ENCODE measurements at places on chromosomes 3 and 15.

DNA sequence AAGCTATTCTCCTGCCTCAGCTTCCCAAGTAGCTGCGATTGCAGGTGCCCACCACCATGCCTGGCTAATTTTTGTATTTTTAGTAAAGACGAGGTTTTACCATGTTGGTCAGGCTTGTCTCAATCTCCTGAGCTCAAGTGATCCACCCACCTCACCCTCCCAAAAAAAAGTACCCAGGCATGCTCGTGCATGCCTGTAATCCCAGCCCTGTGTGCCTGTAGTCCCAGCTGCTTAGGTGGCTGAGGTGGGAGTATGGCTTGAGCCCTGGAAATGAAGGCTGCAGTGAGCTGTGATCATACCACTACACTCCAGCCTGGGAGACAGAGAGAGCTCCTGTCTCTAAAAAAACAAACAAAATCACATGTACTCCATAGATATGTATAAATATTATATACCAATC, 176.5 kb downstream of the SOX2 start:
- DNase-seq = no peak

DNA sequence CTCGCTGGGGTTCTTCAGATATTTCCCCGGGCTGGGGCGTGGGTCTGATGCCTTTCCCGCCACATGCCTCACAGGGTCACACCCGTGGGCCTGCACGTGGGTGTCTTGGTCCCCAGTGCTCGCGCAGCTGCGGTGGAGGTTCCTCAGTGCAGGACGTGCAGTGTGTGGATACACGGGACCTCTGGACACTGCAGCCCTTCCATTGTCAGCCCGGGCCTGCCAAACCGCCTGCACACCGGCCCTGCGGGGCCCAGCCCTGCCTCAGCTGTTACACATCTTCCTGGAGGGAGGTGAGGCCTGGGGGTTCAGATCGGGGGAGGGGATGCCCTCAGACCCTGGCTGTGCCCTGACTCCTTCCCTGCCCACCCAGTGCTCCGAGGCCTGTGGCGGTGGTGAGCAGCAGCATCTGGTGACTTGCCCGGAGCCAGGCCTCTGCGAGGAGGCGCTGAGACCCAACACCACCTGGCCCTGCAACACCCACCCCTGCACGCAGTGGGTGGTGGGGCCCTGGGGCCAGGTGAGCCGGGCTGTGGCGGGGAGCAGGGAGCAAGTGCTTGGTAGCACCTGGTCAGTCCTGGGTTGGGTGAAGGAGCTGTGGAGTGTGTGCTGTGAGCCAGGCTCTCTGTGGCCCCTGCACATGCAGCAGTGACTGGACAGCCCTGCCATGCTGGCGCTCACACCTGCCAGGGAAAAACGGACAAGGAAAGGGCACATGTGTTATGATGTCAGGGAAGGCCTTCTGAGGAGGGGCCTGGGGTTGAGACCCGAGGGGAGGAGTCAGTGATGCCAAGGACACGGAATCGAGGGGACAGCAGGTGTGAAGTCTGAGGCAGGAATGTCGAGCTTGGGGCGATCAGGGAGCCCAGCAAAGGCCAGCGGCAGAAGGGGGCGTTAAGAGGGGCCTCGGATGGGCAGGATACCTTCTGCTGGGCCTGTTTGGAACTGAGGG, 88.9 kb downstream of the TBC1D2B start:
- no peak for DNase-seq

GRCh38 chr15:76108021-76108723, 48.4 kb downstream of the TMEM266 start:
- no peak for DNase-seq

GRCh38 chr3:195101927-195102608, 168.9 kb downstream of the XXYLT1 start:
- DNase-seq = no peak

DNA sequence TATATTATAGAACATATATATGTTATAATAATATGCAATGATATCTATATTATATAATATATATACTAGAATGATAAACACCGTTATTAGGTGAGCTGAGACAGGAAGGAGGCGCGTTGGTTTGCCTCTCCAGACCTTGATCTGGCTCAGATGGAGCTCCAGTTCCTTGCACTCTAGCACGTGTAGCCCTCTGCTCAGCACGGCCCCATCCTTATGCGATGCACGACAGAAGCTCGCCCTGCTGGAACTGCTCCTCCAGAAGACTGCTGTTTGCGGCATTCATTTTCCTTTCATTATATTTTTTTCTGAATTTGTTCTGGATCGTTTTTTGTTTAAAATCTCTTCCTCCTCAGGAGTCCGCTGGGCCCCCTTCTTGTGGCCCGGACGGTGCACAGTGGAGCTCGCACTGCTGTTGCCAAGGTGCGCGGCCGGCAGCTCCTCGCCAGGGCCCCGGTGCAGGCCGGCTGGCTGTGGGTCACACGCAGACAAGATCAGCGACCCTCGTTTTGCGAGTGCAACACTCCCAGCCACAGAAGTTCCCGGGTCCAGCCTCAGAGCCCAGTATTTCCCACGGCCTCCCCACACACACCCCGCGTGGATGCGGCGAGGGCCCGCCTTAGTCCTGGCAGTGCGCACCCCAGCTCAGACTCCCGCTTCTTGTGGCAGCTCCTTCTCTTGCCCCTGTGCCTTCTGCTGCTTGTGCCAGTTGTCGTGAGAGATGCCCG, 112.2 kb downstream of the CHL1 start:
- no peak for DNase-seq

DNA sequence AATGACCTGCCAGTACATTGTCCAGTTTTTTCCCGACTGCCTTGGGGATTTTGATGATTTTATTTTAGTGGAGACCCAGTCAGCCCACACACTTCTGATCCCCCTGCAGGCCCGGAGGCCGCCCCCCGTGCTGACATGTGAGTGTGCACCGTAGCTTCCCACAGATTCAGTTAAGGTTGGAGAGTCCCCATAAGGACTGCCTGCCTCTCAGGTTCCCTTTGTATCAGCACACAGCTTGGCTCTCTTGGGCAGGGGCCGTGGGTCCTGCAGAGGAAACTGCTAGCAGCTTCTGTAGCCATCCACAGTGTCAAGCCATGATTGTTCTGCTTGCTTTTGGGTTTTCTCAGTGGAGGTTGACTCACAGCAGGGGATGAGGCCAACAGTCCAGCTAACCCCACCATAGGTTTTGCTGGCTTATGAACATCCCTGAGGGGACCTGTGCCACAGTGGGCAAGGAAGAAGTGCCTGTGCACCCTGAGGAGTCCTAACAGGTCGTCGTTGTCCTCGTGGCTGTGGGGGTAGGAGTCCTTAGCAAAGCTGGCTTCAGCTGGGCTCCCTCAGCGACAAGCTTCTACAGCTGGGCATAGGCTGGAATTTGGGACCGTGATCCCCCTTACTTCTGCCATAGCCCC, 46.4 kb downstream of the DLEC1 start:
- no peak for DNase-seq

DNA sequence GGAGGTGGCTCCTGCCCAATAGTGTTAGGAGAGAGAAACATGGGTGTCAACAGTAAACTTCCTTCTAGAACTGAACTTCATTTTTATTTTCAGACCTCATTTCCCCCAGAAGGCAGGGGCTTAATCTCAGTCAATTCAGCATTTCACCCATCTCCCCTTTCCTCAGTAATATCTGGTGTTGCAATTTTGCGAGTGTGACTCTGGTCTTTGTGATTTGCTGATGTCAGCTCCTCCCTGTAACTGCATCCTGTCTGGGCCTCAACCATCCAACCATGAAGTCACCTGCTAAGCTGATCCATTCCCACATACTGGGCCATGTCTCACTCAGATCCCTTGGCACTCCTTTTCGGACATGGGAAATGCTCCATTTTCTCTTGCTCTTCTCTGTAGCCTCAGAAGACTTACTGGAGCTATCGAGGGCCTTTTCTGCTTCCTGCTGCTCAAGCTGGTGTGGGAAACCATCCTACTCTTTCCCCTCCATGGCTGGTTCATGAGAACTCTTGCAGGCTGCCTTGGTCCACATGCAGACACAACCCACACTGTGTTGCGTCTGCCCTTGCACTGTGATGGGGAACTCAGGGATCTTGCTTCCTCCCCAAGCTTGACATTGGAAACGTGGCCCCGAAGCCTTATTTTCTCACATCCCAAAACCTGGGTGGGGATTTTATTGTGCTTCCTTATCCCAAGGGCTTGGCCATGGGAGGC, 24.6 kb downstream of the CCR4 start:
- DNase-seq = no peak

DNA sequence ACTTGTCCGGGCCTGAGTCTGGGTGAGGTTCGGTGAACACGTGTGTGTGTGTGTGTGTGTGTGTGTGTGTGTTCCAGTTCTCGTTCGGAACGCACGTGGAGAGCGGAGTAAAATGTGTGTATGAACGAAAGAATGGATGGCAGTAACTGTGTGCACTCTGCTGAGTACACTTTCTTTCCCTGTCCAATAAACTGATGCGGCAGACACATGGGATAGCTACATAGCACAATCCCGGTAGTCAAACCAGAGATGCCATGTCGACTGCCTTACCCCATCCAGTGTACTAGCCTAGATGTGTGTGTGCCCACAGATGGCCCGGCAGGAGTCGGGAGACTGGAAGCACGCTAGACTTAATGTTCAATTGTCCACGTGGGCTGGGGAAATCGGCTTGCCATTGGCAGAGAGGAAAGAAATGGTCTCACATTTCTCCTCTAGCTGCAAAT, 507 bp upstream of the GOLIM4 start:
- peak; percentile 75 for DNase-seq

DNA sequence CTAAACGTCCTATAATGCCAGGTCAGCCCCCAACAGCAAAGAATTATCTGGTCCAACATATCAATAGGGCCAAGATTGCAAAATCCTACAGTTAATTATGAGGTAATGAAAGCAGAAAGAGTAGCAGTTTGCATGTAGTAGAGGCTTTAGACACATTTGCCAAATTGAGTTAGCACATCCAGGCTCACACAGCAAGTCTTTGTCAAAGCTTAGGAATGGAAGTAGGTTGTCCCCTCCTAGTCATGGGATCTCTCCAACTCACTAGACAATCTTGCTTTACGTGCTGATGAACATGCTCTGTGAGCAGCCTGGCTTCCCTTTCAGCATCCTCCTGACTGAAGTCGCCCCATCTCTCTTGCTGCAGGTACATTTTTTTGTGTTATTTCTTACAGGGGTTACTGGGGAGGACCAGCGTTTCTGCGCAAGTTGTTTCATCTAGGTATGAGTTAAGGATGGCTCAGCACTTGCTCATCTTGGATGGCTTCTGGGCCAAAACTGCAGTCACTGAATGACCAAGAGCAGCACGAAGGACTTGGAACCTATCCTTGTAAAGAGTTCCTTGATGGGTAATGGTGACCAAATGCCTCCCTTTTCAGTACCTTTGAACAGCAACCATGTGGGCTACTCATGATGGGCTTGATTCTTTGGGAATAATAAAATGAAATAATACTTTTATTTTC, 55.9 kb downstream of the SQOR start:
- no peak for DNase-seq

GRCh38 chr3:45582430-45582829, 12.1 kb upstream of the LIMD1 start:
- no peak for DNase-seq

GRCh38 chr3:60133269-60134162, 1083.7 kb upstream of the CFAP20DC start:
- no peak for DNase-seq

DNA sequence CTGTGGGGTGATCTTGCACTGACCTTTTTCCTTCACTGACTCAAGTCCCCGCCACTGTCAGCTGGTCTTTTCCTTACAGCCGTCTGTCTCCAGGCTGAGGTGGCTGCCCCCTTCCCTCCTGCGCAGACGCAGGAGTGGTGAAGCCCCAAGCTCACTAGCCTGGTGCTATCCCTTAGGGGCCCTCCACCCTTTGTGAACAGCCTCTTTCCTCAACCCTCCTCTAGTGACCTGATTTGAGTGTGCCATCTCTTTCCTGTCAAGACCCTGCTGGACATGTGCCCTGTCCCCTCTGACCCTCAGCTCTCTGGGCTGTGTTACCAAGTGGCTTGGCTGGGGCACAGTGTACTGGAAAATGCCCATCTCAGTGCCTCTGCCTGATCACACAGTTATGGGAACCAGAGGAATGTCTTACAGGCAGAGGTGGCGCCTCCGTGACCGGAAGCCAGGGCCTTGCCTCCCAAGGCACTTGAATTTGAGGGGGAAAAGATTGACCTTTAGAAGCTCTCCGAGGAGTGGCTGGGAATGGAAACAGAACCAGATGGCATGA, 8.7 kb downstream of the KBTBD13 start:
- DNase-seq = no peak

GRCh38 chr3:177312491-177312890, 115.2 kb upstream of the TBL1XR1 start:
- no peak for DNase-seq

- DNase-seq = no peak
Observed at GRCh38 chr3:129615751-129616281, 9.3 kb upstream of the PLXND1 start.

DNA sequence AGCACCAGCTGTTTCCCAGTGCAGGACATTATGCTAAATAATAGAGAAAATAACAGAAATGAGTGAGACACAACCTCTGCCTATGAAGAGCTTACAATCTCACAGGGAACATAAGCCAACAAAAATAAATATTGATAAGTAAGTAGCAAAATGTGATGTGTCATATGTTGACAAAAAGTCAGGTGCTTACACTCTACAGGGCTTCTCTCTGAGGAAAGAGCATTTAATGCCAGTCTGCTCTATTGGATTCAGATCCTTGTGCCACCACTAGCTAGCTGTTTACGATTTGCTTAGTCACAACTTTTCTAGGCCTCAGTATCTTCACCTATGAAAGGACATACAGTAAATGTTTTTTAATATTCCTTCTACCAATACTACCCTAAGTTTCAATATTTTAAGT, 500.9 kb upstream of the NAALADL2 start:
- DNase-seq = no peak

GRCh38 chr15:62087671-62088352, 21.0 kb downstream of the C2CD4A start:
- no peak for DNase-seq

DNA sequence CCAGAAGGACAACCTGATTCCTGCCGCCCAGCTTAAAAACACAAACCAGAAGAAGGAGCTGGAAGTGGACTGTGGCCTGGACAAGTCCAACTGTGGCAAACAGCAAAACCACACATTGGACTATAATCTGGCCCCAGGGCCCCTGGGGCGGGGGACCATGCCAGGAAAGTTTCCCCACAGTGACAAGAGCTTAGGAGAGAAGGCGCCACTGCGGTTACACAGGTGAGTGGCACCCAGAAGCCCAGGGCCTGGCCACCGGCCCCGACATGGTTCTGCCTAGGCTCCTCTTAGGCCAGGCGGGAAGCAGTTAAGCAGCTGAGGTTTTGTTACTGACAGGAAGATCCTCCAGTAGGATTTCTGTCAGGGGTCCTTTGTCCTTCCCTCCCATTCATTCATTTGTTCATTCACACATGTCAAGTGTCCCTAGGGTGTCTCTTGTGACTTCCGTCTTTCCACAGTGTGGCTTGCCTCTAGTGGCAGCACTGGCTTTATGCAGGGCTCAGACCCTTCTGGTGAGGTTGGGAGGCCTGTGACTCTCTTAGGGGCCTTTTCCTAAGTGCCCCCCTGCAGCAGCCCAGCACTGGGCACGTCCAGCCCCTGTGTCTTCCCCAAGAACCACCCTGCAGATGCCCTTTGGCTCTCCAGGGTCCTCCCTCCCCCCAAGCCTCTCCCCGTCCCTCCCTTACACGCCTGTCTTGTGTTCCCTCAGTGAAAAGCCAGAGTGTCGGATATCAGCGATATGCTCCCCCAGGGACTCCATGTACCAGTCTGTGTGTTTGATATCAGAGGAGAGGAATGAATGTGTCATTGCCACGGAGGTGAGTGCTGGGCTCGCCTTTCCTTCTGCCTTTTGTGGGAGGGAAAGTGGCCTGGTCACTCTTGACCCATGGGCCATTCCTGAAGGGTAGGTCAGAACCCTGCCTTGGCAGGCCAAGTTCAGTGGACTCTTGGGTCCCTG, 7.8 kb downstream of the DLL4 start:
- DNase-seq = peak; percentile 48

GRCh38 chr3:53511246-53511645, 16.8 kb downstream of the CACNA1D start:
- no peak for DNase-seq

Measured in non-pigmented ciliary epithelial cell (primary cell).